ENCODE measurements at places on chromosomes 16 and 17.

DNA sequence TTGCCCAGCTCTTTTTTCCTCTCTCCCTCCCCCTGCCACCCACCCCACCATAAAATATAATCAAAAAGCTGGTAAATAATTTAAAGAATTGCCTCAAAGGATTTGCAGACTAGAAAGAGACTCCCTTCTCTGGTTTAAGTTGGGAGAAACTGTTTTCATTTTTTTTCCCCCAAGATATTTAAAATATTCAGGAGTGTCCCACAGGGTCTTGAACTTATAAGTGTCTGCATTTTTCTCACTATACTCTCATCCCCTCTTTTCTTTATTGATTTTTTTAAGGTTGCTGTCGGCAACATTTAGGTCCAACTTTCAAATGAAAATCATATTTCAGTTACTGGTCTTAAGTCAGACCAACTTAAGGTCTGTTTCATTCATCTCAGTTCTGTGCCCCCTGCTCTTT, 210.2 kb downstream of the MSI2 start:
- H3K27me3 ChIP-seq: no peaks in the 10 kb centered on the region
- DNase-seq: no peak
- no peaks in the 10 kb centered on the region for H3K36me3 ChIP-seq
- H3K4me3 ChIP-seq: no peak overlapping the region
- H3K4me1 ChIP-seq: peaks cover 81% of the 10 kb centered on the region

DNA sequence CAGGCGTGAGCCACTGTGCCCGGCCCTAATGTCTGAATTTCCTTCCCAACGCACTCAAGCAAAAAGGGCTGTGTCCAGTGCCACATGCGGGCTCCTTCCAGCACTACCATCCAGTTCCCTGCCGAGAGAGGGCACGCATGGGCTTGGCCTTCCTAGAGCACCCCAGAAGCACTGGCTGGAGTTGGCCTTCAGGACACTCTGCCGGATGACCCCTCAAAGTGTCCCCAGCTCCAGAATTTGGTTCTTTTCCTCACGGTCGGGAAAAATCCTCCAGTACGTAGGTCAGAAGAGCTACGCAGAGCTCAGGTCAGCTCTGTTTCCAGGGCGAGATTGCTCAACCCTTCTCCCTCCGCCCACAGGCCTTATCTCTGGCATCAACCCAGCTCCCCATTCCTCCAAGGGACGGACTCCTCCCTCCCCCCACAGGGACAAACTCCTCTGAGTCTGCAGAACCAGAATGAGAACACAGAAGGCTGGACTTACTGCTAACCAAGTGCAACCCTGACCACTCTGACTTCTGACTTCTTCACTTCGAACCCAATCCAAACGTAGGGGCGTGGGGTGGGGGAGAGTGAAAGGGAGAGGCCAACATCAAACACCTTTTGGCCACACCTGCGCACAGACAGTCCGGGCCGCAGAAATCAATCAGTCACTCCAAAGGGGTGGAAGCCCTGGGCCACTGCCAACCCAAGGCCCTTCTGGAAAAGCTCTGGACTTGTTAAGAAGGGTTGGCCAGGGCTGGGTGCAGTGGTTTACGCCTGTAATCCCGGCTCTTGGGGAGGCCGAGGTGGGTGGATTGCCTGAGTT, 3.6 kb downstream of the CDC42EP4 start:
- no peaks in the 10 kb centered on the region for H3K36me3 ChIP-seq
- peak overlapping the region; percentile 16 for H3K4me3 ChIP-seq
- H3K27me3 ChIP-seq: no peaks in the 10 kb centered on the region

DNA sequence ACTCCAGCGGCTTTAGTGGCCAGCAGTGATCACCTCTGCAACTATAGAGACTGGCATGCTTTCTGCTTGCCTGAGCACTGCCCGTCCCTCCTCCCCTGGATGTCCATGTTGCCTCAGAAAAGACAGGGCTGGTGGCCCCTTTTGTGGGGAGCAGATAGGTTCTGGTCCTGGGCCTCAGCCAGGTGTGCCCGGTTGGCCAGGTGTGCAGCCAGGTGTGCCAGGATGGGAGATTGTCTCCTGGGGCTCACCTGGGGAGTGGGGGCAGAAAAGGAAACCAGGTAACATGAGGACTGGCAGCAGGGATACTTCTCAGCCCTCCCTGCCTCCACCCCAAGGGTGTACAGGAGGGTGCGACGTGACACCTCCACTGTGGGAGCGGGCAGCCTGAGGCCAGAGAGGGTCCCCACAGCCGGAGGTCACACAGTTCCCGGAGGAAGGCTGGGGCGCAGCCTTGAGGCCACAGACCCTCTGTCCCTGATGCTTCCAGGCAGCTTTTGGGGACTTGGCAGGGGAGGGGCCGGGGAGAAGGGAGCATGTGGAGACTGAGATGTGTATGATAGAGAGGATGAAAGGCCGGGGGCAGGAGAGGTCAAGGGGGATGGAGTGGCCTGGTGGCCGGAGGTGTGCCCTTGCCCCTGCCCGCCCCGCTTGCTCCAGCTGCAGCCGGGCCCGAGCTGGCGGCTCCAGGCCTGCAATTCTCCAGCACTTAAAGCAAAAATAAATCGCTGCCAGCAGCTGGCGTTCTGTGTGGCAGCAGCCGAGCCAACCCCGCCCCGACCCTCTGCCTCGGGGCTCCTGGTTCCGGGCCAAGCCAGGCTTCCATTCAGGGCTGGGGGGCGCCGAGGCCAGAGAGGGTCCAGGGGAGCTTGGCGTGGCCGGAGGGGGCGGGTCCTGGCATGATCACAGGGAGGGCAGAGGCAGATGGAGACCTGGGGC, 6.7 kb downstream of the KCNJ12 start:
- no peaks in the 10 kb centered on the region for H3K27me3 ChIP-seq
- no peaks in the 10 kb centered on the region for H3K36me3 ChIP-seq
- H3K4me1 ChIP-seq: no peaks in the 10 kb centered on the region
- H3K4me3 ChIP-seq: no peak overlapping the region
- no peak for DNase-seq

GRCh38 chr17:67841992-67842391, 16.7 kb downstream of the BPTF start:
- peaks cover 7% of the 10 kb centered on the region for H3K4me1 ChIP-seq
- H3K4me3 ChIP-seq: no peak overlapping the region
- H3K36me3 ChIP-seq: no peaks in the 10 kb centered on the region
- no peak for DNase-seq
- no peaks in the 10 kb centered on the region for H3K27me3 ChIP-seq
- H3K27ac ChIP-seq: no peak overlapping the region

DNA sequence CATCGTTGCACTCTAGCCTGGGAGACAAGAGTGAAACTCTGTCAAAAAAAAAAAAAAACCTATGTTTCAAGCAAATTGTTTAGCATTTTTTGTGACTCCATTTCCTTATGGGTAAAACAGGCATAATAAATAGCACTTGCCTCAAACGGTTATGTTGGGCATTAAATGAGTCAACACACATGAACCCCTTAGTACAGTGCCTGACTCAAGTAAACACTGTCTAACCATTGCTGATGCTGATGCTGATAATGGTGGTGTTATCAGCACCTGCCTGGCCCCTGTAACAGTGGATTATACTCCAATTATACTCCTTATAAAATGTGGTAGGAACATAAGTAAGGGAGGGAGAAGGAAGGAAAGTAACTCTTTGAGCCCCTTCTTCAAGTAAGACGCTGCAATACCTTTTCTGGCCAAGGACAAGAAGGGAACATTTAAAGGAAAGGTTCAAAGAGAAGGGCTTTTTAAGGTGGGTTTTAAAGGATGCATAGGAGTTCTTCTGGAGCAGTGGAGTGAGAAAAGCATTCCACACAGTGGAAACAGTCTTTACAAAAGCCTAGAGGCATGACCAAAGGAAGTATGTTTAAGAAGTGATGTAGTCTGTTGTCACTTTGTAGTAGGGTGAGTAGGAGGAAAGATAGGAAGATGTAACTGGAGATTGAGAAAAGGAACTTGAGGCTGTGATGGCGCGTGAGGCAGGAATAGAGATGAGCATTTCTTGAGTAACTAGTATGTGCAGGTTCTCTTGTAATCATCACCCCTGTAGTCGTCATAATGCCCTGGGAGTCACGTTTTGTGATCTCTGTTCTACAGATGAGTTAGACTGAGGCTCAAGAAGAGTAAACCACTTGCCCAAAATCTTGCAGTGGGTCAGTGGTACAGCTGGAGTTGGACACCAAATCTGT, 4.3 kb downstream of the SCNN1B start:
- peaks cover 5% of the 10 kb centered on the region for H3K4me1 ChIP-seq
- no peaks in the 10 kb centered on the region for H3K36me3 ChIP-seq
- no peak overlapping the region for H3K27ac ChIP-seq

DNA sequence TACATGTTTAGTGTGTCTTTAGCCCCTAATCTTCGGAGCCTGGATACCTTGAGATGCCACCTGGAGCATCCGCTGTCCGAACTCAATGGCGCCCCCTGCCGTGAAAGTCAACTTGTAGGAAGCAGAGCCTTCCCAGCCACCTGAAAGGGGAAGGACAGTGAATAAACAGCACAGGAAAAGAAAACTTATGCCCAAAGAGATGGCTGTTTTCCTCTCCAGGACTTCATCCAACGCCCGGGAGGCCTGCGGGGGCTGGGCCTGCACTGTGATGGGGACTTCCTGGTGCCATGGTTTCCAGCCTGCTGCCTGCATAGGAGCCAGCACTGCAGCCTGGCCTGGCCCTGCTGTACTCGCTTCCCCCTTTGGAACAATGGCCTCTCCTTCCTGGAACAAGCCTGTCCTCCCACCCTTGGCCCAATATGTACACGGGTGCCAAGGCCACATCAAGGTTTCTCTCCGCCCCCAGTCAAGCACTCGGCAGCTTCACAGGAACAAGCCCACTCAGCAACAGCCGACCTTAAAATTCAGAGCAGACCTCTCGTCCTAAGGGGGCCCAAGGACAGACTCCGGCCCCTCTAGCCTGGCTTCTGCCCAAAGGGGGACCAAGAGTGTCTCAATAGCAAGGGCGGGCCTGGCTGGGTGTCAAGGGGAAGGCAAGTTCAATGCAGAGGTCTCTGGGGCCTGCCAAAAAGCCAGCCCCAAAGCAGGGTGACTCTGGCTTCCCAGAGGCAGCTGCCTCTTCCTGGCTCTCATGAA, 4.5 kb upstream of the UNC13D start:
- DNase-seq: no peak
- H3K4me1 ChIP-seq: peaks cover 14% of the 10 kb centered on the region
- no peak overlapping the region for H3K27ac ChIP-seq
- no peaks in the 10 kb centered on the region for H3K27me3 ChIP-seq
- no peak overlapping the region for H3K4me3 ChIP-seq
- H3K36me3 ChIP-seq: peaks cover 3% of the 10 kb centered on the region

- H3K4me1 ChIP-seq: no peaks in the 10 kb centered on the region
- H3K27me3 ChIP-seq: no peaks in the 10 kb centered on the region
- DNase-seq: no peak
- no peaks in the 10 kb centered on the region for H3K36me3 ChIP-seq
- H3K27ac ChIP-seq: no peak overlapping the region
Measured at GRCh38 chr17:68694791-68695485, 93.8 kb upstream of the FAM20A start.

DNA sequence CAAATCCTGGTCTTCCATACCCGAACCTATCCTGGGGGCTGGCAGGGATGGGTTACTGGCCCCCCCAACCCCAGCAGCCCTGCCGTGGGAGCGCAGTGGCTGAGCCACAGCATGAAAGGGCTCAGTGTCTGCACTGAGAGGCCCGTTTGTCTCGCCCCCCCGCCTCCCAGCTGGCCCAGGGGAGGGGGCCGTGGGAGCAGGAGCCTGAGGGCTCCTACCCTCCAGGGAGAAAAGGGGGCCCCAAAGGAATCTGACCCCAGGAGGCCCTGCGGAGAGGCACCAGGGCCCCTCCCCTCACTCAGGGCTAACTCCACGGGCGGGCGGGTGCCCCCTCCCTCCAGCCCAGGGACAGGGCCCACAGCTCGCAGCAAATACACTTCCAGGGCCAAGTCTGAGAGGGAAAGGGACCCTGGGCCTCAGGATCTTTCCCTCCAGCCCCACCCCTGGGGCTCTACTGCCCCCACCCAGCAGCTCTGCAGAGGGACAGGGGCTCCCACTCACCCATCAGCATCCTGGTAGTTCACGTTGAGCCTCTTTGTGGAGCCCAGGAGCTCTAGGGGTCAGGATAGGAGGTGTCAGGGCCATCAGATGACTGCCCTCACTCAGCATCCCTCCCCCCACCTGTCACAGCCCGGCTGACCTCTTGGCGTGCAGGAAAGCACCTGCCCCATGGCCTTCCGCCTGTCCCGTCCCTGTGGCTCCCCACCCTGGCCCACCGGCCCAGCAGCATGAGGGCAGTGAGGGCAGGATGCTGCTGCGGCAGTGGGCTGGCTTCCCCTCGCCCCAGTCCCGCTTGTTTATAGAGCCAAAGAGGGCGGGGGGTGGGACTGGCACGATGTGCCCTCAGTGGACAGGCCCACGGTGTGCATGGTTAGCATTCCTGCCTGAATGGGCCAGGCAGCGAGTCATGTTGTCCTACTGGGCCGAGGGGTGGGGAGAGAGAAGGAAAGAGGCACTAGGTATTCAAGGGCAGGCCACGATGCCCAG, 7.3 kb downstream of the CASKIN2 start:
- H3K36me3 ChIP-seq: no peaks in the 10 kb centered on the region
- no peaks in the 10 kb centered on the region for H3K4me1 ChIP-seq
- no peaks in the 10 kb centered on the region for H3K27me3 ChIP-seq
- H3K27ac ChIP-seq: no peak overlapping the region
- DNase-seq: no peak
- H3K4me3 ChIP-seq: no peak overlapping the region

DNA sequence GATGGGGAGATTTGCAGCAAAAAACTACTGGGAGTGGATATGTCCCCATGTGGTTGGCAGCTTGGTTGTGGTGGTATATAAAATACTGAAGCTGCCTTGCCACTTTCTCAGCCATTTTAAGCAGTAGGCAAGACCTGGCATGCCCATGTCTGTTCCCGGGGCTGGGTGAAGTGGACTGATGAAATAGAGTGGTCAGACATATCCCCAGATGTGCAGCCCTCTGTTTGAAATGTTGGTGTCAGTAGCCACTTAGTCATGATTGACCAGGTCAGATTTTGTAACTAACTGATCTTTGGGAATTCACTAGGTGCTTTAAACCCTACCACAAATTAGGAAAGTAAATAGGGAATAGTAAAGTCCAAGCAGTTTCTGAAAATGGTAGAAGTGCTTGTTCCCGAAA, 151.6 kb downstream of the PHKB start:
- no peak overlapping the region for H3K27ac ChIP-seq
- H3K4me1 ChIP-seq: no peaks in the 10 kb centered on the region
- no peak overlapping the region for H3K4me3 ChIP-seq
- no peaks in the 10 kb centered on the region for H3K27me3 ChIP-seq

DNA sequence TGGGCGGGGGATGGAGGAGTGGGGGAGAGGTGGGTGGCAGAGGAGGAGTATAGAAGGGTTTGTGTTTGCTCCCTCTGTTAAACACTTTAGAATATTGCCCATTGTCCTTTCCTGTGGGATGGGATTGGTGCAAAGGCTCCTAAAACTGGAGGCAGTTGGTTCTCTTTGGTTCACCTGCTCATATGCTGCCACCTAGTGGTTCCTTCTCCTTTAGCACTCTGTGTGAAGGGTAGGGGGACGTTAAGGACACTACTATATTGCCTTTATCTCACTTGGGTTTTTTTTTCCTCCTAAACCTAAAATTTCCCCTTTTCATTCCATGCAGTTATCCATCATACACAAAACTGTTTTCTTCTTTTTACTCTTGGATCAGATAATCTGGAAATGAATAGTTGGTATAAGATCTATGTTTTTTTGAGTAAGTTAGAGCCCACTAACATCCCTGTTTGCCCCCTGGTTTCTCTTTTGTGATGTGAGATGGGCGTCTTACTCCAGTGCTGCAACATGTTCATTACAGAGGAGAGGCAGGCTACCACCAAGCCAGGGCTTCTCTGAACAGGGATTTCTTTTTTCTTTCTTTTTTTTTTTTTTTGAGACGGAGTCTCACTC, 23.8 kb downstream of the SNX11 start:
- no peaks in the 10 kb centered on the region for H3K4me1 ChIP-seq
- H3K27ac ChIP-seq: no peak overlapping the region
- DNase-seq: no peak
- H3K36me3 ChIP-seq: no peaks in the 10 kb centered on the region
- H3K27me3 ChIP-seq: no peaks in the 10 kb centered on the region

GRCh38 chr17:30922235-30923030, 688 bp downstream of the ADAP2 start:
- no peak for DNase-seq
- peak overlapping the region; percentile 53 for H3K4me3 ChIP-seq
- H3K27ac ChIP-seq: no peak overlapping the region
